GM04503 (cell line): ENCODE measurements at places on chromosomes 2 and 18.

GRCh38 chr18:65651192-65651591 lies 99.6 kb upstream of the CDH7 start:
- no peak for DNase-seq

GRCh38 chr2:105790461-105791149 lies 45.9 kb downstream of the NCK2 start:
- no peak for DNase-seq

DNA sequence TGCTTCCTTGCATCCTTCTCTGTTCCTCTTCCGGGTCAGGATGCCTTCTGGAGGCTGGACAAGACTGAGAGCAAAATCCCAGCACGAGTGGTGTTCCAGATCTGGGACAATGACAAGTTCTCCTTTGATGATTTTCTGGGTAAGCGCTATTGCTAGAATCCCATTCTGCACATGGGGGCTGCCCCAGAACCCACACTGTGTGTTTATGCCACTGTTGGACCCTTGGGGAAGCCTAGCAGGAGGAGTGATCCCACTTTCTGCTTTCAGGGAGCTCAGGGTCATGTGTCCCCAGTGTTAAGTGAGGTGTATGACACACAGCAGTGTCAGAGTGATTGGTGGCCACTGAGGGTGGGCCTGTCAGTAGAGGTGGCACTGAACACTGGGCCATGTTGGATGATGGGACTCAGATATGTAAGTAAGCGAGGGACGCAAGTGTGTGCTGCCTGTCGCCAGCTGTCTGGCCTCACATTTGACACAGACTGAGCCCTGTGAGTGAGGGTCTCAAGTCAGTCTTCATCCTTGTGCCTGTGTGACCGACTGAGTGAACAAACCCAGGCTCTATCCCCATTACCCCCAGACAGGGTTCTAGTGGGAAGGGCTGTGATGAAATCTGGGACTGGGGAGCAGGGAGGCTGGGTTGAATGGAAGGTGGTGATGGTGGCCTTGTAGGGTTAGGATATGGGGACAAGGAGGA lies 220.9 kb downstream of the DYSF start:
- no peak for DNase-seq

- no peak for DNase-seq
Measured at GRCh38 chr2:34254272-34254878, 655.3 kb upstream of the FAM98A start.

DNA sequence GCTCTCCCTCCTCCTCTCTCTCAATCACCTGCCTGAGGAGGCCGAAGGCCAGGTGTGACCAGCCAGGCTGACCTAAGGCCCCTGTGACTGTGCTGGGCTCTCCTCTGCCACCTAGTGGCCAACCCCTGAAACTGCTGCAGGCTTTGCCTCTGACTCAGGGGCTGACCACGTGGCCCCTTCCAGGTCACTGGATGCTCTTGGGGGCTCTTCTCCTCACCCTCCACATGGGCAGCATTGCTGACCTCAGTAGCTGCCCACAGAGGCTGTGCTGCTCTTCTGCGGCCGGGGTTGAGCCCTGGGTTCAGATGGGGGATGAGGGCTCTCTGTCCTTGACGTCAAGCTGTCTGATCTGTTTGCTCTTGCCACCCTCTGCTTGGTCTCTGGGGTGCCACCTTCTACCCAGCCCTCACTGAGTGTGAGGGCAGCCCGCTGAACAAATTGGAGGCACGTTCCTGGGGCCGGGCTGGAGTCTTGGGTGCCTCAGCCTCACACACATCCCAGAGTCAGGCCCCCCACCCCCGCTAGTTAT lies 122.7 kb downstream of the TWIST2 start:
- DNase-seq, result no peak

DNA sequence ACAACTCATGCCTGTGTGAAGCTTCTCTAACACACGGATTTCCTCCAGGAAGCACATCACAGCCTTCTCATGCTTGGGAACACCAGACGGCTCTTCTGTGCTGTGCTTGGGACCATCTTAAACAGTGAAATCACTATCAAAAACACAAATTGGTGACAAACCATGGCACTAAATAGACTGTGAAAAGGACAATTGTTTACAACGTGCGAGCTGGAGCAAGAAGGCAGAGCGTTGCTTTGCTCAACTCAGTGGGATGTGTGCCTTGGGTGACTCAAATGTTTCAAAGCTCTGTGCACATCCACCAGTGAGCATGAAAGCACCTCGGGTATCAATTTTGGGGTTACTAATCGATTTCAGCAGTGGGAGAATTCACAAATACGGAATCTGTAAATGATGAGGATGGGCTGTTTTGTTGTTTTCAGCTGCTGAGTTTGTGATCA lies 182.4 kb upstream of the ARL4C start:
- DNase-seq, result peak; percentile 42

DNA sequence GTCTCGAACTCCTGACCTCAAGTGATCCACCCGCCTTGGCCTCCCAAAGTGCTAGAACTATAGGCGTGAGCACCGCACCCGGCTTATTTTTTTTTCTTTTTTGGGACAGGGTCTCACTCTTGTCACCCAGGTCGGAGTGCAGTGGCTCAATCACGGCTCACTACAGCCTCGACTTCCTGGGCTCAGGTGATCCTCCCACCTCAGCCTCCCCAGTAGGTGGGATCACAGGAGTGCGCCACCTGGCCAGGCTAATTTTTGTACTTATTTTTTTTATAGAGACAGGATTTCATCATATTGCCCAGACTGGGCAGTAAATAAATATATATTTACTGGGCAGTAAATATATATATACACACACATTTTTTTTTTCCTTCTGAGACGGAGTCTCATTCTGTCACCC lies 2.6 kb downstream of the ATP5F1A start:
- no peak for DNase-seq

GRCh38 chr2:122029945-122030344 lies 274.5 kb downstream of the TSN start:
- DNase-seq, result no peak

GRCh38 chr18:10530852-10531251 lies 5.0 kb downstream of the NAPG start:
- DNase-seq, result no peak

DNA sequence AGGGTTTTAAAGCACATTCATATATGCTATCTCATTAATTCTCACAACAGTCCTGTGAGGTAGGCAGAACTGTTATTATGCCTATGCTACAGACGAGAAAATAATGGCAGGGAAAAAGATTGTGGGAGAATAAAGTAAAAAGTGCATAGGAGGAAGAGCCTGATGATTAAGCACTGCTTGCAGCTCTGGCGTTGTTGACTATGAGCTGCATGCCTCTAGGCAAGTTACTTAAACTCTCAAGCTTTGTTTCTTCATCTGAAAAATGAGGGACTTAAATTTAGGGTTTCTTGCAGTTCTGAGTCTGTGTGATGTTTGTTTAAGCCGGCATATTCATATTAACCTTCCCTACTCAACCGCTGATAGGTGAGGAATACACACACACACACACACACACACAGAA lies 51.6 kb upstream of the RAPH1 start:
- no peak for DNase-seq

DNA sequence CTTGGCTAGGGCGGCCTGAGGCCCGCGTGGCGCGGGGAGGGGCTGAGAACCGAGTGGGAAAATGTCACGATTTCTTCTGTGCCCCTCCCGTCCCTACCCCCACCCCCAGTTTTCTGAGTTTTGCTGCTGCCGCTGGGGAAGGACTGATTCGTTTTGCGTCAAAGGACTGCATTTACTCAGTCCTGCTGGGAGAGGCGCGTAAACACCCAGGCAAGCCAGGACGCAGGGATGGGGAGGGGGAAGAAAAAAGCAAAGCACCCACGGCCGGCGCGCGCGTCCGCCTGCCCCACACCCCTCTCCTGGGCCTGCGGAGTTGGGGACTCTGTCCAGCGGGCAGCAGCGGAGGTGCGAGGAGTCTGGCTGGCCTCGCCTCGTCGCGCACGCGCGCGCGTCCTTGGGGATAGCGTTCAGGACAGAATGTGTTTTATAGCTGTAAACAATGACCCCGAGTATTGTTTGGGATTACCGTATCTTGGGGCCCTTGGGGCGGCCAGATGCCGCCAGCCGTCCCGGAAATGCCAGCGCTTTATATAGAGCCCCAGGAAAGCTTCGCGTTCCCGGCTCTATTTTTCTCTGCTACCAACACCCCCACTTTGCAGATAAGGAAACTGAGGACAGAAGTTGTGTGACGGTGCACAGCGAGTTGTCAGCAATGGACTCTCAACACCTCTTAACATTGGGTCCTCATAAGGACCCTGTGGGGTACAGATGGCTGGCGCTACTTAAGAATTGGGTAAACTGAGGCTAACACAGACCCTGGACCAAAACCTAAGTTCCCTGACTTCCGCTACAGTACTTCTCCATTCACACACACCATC lies 1.7 kb upstream of the FOSL2 start:
- DNase-seq, result no peak

DNA sequence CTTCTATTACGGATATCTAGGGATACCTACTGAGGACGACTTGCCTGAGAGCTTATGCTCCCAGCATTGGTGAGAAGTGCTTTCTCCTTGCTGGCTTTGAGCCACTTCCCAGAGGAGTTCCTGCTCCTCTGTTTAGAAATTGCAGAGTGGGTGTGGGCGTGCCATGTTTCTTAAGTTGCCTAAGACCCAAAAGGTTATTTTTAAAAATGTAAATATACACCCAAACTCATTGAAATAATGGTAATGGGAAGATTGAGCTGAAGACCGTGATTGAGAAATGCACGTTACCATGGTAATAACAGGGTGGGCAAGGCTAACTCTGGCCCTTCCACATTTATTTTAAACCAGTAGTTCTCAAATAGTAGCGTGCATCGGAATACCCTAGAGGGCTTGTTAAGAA lies 17.2 kb upstream of the TMEM200C start:
- no peak for DNase-seq

DNA sequence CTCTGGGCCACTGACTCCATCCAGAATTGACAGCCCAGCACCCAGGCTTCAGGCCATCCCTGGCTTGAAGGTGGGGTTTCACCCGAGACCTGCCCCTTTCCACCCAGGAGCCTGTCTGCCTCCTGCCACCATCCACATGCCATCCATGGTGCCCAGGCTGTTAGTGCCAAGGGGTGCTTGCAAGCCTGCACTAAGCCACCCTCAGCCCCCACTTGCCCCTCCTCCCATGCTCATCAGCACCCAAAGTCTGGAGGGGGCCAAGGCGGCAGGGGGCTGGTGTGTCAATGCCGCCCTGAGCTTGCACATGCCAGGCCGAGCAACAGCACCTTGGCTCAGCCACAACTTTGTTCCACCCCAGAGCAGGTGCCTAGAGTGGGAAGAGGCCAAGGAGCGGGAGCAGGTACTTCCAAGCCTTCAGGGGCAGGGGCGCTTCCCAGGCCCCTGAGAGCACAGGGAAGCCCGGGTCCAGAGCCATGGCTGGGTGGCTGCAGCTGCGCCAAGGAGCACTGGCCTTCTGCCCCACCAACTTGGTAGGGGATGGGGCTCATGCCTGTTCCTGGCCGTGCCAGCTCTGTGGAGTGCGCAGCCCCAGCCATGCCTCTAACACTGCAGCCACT lies 12.0 kb downstream of the SRD5A2 start:
- DNase-seq, result no peak

DNA sequence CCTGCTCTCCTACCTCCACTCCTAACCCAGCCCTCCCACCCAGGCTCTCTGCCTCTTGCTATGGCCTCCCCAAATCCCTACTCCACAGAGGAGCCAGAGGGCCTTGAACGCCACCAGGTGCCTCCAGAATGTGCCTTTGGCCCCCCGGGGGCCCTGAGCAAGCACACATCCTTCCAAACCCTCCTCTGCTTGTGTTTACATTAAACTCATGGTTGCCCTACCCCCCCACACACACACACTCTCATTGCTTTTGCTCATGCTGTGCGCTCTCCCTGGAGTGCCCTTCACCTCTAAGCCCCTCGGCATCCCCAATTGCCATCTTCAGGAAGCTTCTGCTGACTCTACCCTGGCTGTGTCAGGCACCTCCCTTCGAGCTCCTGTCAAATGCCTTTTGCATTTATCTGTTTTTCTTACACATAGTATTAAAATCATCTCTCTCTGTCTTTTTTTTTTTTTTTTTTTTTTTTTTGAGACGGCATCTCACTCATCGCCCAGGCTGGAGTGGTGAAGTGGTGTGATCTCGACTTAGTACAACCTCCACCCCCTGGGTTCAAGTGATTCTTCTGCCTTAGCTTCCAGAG lies 16.3 kb upstream of the TET3 start:
- no peak for DNase-seq

GRCh38 chr18:35122586-35123224 lies 81.5 kb downstream of the MAPRE2 start:
- DNase-seq, result no peak

- no peak for DNase-seq
Measured at GRCh38 chr2:127357591-127357990, 30.2 kb downstream of the MAP3K2 start.

DNA sequence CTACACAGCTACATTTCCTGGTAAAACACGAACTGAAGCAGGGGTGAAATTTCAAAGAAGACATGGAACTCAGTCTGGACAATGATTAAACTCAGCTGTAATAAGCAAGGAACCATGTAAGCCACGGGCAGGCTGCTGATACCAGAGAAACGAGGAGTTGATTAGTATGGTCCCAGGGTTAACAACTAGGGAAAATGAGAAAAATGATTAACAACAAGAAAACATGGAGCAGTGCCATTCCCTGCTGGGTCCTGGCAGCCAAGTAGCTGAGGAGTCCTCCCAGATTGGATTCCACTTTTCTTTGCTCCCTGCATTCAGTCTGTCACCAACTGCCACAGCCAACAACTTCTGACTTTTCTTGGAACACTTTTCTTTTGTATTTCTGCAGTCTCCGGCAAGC lies 517.0 kb upstream of the KLHL29 start:
- DNase-seq, result no peak

GRCh38 chr2:164826293-164827243 lies 15.1 kb downstream of the COBLL1 start:
- no peak for DNase-seq

DNA sequence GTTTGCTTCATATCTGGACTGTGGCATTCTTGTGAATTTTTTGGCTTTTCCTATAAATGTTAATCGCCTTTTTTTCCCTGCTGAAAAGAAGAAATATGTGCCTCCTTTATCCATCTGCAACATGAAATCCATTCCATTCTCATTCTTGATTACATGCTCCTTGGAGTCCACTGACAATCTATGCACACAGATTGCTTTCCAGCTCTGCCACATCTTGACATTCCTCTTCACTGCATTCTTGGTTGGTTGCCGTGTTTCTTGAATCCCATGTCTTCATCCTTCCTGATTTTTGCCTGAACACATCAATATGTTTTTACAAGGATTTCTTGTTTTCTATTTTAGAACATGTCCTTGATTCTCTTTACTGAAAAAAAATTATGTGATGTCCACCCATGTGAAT lies 26.7 kb upstream of the BIRC6 start:
- peak; percentile 51 for DNase-seq

- no peak for DNase-seq
Measured at GRCh38 chr18:59272891-59273758, at the start of gene RAX. RAX (minus strand) TSS chr18:59273454; CDS start chr18:59273206, 248 bp downstream.

DNA sequence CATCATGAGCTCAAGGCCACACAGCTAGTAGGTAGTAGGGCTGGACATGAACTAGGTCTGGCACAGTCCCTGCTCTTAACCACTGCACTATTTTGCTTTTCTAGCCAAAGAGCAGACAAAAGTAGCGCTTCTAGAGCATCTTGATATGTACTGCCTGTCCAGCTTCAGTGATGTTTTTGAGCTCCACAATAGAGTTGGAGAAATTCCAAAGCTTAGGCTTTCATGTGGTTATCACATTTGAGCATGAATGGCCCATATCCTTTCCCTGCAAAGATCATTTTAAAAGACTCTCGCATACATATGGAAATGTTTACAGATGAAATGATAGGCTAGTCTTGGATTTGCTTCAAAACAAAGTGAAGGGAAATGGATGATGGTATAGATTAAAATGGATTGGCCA lies 128.7 kb downstream of the MAP3K20 start:
- no peak for DNase-seq
